ENCODE measurements at places on chromosomes 7 and 10.

DNA sequence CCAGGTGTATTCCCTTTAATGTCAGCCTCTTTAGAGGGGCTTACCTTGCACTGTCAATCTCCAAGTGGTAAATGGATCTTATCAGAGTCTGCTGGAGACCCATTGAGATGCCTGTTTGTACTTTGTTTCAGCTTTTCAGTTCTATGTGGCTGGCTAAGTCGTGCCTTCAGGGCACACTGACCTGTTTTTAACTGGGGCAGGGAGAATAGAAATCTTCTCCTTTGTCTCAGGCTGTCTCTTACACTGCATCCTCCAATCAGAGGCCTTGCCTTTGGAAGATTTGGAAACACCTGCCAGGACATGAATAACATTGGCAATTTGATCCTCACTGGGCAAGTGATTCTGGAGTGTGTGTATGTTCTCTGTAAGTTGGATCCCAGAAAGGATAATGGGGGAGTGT lies 65.0 kb downstream of the POU6F2 start:
- no peak for DNase-seq

DNA sequence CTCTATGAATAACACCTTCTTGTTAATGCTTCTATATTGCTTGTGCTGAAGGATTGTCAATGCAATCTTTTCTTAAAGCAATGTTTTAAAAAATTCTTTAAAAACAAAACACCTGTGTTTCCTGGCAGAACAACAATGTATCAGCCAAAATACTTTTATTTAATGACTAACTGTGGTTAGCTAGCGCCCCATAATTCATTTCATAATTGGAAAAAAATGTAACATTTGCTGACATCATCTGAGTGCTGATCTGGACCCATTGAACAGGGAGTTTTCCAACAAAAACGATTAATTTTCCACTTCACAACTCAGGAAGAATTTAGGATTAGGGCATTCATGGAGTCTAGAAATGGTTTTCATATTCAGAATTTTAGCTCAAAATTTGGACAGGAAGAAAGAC lies 137.6 kb upstream of the CDK6 start:
- no peak for DNase-seq

GRCh38 chr7:107090457-107090856 lies 46.0 kb downstream of the PRKAR2B start:
- DNase-seq = no peak

GRCh38 chr10:69312528-69312927 lies 34.2 kb downstream of the HK1 start:
- no peak for DNase-seq

GRCh38 chr10:98815039-98815885 lies 368.5 kb upstream of the HPS1 start:
- no peak for DNase-seq

DNA sequence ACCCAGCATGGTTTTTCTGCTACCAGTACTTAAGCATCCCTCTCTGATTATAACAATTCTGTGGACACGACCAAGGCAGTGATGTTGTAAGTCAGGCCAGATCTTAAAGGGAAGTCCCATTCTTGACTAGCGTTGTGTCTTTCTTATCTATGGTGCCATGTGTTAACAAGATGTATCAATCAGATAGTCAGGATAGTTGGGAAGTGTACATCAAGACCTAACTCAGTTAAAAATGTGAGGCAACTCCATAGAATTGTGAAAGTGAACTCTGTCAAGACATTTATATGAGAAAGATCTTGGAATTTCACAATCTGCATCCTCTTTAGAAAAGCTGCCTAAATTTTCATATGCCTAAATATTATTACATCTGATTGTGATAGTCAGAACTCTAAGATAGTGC lies 341.7 kb upstream of the SEMA3D start:
- no peak for DNase-seq

DNA sequence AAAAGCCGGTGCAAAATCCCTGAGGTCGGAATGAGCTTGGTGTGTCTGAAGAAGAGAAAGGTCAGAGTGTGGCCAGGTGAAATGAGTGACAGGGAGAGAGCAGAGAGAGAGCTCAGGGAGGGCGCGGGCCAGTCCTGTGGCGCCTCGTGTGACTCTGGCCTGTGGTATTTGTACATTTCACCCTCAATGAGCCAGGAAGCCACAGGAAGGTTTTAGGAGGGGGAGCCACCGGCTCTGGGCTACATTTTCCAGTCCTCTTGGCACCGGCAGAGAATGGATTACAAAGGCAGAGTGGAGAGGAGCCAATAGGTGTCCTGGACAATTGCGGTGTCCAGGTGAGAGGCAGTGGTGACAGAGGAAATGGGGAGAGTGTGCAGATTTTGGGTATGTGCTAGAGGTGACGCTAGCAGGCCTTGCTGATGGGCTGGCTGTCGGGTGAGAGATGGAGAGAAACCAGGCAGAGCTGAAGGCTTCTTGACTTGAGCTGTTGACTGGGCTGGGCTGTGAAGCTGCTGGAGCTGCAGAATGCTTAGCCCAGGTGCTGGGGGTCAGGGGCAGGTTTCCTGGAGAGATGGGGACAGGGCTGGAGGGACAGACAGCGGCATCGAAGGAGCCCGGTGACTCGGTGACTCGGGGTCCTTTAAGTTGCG lies 38.1 kb downstream of the COL13A1 start:
- no peak for DNase-seq

All from stimulated activated CD8-positive, alpha-beta memory T cell treated with anti-CD3 and anti-CD28 coated beads, Interleukin-2, amount 100 ng/mL, for 48 hours (primary cell).